ENCODE measurements at places on chromosomes 5 and 9.

DNA sequence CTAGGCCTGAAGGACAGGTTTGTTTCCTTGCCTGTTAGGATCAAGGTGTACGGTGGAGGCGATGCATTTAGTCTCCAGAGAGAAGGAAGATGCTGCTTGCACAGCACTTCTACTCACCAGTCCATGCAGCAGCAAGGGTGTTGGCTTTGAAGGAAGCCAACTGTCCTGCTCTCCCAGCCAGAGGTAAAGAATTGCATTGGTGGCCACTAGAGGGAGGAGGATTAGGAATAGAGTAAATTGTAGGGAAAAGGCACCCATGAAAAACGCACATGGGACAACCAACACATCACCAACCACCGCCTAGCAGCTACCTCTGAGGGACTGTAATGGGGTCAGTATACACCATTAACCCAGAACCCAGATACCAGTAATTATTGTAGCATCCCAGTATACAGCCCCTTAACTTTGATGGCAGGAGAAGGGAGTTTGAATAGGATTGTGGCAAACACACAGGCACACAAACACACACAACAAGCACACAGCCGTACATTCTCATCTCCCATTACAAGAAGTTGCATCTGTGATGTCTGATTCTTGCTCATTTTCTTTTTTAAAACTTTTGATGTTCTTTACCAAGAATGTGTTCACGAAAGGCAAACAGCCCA, 267.7 kb downstream of the ADAMTS6 start:
- DNase-seq = no peak

- DNase-seq = no peak
Observed at GRCh38 chr9:108211411-108211955, 644.3 kb downstream of the ACTL7B start.

GRCh38 chr9:14096258-14096922, 217.6 kb downstream of the NFIB start:
- DNase-seq = no peak

DNA sequence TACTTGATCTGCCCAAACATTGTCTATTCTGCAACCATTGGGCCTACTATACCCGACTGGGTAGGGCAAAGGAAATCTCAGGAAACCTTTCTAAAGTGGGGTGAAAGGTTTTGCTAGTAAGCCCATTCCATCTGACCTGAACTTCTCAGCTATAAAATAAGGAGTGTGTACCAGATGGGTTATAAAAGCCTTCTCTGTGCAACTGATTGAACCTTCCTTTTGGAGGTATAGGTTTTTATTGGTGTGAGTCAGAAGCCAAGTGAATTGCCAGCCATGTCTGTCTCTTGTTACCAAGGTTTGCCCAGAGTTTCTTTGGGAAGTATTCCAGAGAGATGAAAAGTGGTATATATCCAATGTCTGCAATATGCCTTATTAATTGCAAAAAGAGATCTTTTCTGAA, 1271.0 kb upstream of the WWC1 start:
- DNase-seq = no peak

GRCh38 chr9:92986176-92987119, 39.1 kb downstream of the FGD3 start:
- no peak for DNase-seq

- DNase-seq = no peak
Observed at GRCh38 chr9:3750321-3750720, 224.5 kb upstream of the RFX3 start.

- DNase-seq = no peak
Observed at GRCh38 chr5:94316916-94317838, 301.2 kb downstream of the KIAA0825 start.

DNA sequence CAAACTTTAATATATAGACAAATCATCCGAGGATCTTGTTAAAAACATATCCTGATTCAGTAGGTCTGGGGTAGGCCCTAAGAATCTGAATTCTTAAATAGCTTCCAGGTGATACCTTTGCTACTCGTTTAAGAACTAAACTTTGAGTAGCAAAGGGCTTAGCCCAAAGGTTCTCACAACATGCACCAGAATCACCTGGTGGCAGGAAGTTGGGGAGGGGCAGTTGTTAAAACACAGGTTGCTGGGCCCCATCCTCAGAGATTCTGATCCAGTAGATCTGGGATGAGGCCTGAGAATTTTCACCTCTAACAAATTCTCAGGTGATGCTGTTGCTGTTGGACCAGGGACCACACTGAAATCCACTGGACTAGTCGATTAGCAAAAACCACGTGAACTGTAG, 20.0 kb upstream of the RGMB start:
- DNase-seq = no peak

DNA sequence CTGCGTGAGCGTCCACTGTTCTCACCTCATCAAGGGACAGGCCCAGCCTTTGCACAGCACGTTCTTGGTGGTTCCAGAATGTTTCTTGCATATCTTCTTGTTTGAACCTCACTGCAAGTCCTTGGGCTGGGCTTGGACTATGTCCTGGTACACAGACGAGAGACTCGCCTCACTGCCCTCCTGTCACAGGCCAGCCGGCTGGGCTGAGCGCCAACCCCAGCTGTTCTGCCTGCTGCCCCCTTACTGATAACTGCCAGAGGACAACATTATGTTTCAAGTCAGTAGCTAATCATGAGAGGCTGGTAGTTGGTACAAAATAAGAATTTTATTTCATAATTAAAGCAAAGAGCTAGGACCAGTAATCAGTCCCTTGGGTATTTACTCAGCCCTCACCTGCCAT, 52.8 kb upstream of the LRRTM2 start:
- DNase-seq = no peak

GRCh38 chr5:138962614-138963370, 87.7 kb upstream of the LRRTM2 start:
- no peak for DNase-seq

DNA sequence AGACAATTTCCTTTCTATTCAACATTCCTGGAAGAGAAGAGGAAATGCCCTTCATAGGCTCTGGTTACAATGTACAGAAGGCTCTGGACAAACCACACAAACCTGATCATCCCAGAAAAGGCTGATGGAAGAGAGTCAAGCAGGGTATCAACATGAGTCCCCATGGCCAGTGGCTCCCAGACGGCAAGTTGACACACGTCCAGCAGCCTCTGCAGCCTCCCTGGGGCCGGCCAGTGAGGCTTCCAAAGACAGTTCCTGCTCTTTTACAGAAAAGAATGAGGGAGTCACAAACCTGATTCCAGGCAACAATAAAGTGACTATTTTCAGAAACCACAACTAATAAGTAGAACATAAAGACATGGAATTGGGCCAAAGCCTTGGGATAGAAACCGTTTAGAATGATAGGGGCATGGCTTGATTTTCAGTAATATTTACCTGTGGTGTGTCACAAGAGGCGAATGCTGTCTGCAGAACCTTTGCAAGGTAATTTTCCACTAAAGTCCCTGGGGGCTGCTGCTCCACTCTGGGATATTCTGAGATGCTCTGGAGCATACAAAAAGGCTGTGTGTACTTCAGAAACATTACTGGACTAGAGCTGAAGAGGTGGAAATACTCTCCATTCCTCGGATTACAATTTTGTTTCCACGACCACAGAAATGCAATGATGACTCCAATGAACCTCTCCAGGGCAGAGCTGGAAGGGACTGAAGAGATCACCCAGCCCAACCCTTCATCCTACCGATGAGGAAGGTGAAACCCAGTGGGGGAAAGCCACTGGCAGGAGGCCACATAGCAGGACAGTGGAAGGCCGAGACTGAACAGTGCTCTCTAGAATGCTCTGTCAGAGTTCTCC, 10.4 kb downstream of the MED27 start:
- no peak for DNase-seq

- no peak for DNase-seq
Observed at GRCh38 chr5:137200906-137201700, 298.0 kb downstream of the SPOCK1 start.

DNA sequence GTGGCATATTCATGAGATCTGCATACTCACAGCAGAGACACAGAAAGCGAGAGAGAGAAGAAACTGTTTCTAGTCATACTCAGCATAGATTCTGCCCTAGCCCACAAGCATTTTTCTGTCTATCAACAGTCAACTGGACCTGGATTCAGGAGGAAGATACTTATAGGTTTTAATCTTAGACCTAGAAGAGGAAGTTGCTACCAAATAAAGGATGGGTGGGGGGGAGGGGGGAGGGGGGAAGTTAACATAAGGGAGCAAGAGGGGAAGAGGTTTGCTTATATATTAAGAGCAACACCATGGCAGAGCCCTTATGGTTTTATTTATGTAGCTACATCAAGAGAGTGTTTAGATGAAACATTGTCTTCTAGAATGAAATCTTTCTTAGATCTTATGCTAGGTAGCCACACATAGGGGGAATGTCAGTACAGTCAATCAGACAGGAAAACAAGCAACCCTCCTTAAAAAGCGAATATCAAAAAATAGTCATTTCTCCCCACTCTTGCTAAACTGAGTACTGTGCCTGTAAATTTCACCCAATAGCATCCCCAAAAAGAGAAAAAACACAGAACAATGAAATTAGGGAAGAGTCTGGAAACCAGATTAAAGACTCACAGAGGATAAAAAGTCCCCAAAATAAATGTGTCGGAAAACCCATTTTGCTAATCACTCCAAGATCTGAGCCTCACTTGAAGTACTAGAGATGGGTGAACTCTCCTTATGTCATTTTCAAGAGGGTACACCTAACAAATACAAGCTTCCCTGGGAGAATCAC, 192.7 kb upstream of the NR4A3 start:
- no peak for DNase-seq

GRCh38 chr9:130882696-130883225, 13.9 kb downstream of the QRFP start:
- no peak for DNase-seq

GRCh38 chr5:5018578-5018970, 121.6 kb upstream of the ADAMTS16 start:
- no peak for DNase-seq

GRCh38 chr9:1759009-1759408, 256.1 kb upstream of the SMARCA2 start:
- DNase-seq = no peak

GRCh38 chr5:63911871-63912270, 50.4 kb downstream of the HTR1A start:
- DNase-seq = no peak

- no peak for DNase-seq
Observed at GRCh38 chr5:143262393-143263174, 140.9 kb downstream of the NR3C1 start.

DNA sequence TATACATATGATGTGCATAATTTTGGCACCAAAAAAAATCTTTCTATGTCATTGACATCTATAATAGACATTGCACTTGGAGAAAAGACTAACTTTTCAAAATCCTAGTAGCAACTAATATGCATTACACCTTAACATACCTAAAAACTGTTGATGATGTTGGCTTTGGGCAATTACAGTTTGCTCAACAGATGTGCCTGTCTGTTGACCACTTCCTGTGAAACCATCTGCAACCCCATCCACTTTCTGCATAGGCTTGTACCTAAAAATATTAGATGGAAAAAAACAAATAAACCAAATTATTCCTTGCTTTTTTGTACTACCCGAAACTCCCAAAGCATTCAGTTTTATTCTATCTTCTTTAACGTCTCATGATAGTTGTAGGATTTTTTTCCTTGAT, 248.6 kb downstream of the RFX3 start:
- peak; percentile 2 for DNase-seq

DNA sequence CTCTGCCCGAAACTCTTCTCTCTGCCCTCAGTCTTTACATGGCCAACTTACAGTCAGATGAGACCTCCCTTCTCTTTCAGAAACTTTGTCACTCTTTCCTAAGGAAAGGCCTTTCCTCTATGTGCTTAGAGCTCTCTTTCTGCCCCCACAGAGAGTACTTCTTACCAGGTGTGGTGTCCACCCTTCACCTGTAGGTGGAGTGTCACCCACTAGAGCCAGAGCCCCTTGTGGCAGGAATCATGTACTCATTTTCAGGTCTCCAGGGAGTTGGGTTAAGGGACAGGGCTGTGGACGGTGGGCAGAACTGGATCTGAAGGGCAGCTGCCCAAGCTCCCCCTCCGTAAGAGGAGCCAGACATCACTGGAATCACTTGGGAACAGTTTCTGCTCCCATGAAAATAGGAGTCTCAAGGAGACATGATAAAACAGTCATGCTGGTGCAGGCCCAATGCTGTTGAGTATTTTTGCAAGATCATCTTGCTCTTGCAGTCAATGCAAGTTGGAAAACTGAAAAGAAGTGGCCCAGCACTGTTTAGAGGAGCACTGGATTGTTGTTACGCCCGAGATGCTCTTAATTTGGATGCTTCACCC, 436.7 kb downstream of the ZSWIM6 start:
- DNase-seq = no peak

- no peak for DNase-seq
Observed at GRCh38 chr5:7000310-7000709, 287.1 kb downstream of the TENT4A start.

DNA sequence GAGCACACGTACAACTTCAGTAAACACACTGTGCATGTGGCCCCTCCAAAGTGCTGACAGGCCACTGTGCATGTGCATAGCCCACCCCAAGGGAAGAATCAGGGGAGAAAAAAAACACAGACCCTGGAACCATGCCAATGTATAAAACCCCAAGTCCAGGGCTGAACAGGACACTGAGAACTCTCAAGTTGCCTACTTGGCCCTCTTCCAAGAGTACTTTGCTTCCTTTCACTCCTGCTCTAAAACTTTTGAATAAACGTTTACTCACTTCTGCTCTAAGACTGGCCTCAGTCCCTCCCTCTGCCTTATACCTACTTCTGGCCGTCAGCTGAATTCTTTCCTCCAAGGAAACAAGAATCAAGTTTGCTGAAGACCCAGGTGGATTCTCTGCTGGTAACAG, 77.7 kb upstream of the NFIB start:
- DNase-seq = no peak

- DNase-seq = no peak
Observed at GRCh38 chr9:10534850-10535249, 78.0 kb downstream of the PTPRD start.

DNA sequence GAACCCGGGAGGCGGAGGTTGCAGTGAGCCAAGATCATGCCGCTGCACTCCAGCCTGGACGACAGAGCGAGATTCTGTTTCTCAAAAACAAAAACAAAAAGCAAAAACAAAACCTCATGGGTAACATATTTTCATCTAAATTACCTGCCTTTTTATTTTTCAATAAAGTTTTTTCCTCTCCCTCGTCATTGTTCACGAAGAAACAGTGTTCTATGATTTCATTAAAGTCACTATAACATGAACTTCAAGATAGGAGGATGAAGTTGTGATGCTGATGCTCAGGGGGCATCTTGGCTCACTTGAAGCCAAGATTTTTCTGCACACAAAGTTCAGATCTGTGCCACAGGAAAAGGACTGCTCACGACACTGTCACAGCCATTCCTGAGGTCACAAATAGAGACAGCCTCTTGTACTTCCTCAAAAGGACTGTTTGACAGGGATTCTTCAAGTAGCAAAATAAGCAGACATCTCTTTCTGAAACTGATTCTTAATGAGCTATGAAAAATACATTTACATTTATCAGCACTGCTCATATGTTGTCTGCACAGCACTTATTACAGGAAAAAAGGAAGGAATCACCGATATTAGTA, 16.1 kb downstream of the NIPSNAP3B start:
- no peak for DNase-seq

DNA sequence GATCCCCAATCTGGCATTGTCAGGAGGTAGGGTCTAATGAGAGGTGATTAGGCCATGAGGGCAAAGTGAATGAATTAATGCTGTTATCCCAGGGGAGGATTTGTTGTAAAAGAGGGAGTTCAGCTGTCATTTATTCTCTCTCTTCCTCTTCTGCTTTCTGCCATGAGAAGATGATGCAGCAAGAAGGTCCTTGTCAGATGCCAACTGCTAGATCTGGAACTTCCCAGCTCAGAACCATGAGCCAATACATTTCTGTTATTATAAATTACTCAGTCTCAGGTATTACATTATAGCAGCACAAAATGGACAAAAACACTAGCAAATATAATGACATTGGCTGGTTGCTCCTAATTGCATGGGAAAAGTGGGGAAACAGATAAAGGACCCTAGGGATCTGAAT, 15.6 kb upstream of the BICD2 start:
- DNase-seq = no peak

All from GF-D8 (cell line).